ENCODE measurements at places on chromosomes 12 and 14.

GRCh38 chr12:75677522-75677921 lies 166.1 kb upstream of the KRR1 start:
- DNase-seq = no peak

GRCh38 chr12:843609-844008 lies 91.2 kb downstream of the WNK1 start:
- no peak for DNase-seq

DNA sequence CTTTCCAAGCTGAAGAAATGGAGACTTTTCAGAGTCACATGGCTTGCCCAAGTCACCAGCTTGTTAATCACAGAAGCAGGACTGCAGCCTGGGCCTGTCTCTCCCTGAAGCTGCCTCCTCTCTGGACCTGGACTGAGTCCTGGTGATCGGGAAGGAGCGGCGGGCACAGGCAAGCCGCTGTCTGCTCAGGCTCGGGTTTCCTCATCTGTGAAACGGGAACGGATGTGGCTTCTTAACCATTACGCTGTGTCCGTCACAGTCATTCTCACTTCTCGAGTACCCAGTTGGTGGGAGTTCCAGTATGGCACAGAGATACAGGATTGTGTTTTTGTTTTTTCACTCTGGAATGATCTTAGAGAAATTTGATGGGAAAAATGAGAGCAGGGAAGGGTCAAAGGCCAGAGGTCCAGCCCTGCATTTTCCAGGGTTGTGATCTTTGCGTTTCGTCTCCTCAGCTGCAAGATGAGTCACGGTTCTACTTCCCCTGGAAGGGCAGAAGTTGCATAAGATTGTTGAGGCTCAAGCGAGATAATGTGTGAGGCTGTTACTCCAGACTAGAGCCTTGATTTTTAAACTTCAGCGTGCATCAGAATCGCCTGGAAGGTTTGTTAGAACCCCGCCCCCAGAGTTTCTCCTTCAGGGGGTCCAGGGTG lies 7.6 kb upstream of the LRTM2 start:
- no peak for DNase-seq

DNA sequence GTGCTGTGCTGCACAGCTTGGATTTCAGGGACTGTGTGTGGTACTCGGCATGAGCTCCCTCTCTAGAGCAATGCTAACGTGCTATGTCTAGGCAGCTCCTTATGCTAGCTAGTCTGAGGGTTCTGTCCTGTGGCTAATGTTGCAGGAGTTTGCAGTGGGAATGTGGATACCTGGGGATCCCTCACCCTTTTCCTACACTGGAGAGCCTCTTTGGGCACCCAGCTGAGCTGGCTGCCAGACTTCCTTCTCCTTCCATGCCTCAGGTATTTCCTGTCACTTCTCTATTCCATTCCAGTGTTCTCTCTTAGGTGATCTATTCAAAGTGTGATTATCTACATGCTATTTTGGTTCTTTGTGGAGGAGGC lies 64.9 kb downstream of the FBXO33 start:
- DNase-seq = no peak

Data from HCT116 (cell line).